GM12865 (cell line): ENCODE measurements at places on chromosomes 6 and 20.
A peak's percentile ranks its signal among the peaks of the same experiment; 100 is the strongest.

GRCh38 chr20:10916312-10916711 lies 242.5 kb upstream of the JAG1 start:
- no peak for DNase-seq

DNA sequence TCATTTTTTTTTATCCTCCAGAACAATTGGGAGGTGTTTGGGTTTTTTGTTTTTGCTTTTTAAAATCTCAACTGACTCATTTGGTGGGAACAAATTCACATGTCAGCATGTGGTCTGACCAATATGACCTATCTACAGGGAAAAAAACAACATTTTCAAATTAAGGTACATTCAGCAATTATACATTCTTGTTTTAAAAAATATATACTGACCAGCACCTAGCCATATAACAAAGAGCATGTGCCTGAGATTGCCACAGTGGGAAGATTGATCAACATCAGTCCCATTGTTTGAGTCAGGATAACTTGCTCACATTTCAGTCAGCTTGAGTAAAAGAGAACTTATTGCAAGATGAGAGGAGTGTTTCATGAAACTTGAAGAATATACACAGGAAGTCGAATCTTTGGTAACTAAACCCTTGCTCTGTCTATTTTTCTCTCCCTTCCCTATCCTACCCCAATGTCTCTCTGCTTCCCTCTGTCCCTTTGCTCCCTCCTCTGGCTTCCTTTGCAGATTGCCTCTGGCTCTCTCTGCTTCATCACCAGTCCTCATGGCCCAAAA lies 163.2 kb upstream of the TAB2 start:
- DNase-seq: no peak

- no peak for DNase-seq
These were observed 1005.8 kb upstream of the ADGRB3 start for GRCh38 chr6:67629258-67629657.

GRCh38 chr6:45118754-45119153 lies 209.4 kb upstream of the RUNX2 start:
- no peak for DNase-seq

DNA sequence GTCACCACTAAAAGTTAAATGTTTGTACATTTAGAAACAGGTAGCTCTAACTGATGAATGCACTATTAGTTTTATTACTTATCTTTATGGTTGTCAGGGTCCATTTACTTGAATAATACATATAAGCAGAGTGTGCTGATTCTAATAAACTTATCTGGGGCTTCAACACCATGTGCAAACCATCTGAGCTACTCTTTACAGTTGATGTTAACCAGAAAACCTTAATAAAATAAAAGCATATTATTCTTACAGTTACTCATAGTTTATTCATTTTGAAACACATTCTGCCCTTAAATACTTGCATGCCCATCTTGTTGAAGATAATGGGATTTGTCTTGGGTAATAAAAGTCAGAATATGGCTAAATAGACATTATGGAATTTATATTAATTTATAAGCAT lies 1042.2 kb downstream of the EPHA7 start:
- no peak for DNase-seq

GRCh38 chr20:3784216-3784853 lies 2.2 kb downstream of the CENPB start:
- DNase-seq: no peak

GRCh38 chr6:30686009-30686907 lies at the start of gene PPP1R18:
TSS of gene PPP1R18 (minus strand) at chr6:30686645. CDS start at chr6:30686018, 627 bp downstream.
- DNase-seq: peak; percentile 85

GRCh38 chr20:6613280-6613861 lies 154.1 kb upstream of the BMP2 start:
- peak; percentile 2 for DNase-seq

GRCh38 chr6:120899932-120900331 lies 434.3 kb downstream of the TBC1D32 start:
- no peak for DNase-seq

DNA sequence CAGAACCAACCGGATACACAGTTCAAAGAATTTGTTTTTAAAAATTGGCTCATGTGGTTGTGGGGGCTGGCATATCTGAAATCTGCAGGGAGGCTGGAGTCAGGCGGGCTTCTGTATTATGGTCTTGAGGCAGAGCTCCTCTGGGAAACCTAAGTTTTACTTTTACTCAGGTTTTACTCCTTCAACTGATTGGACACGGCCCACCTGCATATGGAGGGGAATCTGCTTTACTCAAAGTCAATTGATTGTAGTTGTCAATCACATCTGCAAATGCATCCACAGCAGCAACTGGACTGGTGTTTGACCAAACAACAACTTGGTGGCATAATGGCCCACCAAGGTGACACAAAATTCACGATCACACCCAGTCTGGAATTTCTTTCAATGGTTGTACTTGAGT lies 103.4 kb downstream of the ERMARD start:
- DNase-seq: no peak

GRCh38 chr6:166435574-166435973 lies 52.8 kb upstream of the MPC1 start:
- DNase-seq: no peak

- DNase-seq: no peak
These were observed 126.2 kb upstream of the EYA4 start for GRCh38 chr6:133114973-133115372.

- no peak for DNase-seq
These were observed 108.4 kb upstream of the MAP3K7 start for GRCh38 chr6:90695316-90695715.

- DNase-seq: no peak
These were observed 205.9 kb upstream of the TAB2 start for GRCh38 chr6:149111556-149112115.

DNA sequence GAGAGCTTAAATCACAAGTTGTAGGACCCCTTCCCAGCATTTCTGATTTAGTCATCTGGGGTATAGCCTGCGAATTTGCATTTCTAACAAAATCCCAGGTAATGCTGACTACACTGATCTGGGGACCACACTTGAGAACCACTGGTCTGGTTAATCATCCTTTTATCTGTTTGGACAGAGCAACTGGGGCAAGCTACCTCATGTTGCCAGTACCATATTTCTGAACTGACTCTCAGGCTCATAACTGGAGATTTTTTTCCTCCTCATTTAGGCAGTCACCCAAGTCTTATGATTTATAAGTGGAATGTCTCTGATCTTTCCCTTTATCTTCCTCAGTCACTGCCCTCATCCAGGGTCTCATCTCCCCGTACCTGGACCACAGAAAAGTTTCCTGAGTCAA lies 12.0 kb upstream of the GTF3C6 start:
- DNase-seq: no peak

- no peak for DNase-seq
These were observed 38.4 kb downstream of the RRBP1 start for GRCh38 chr20:17643531-17644188.

GRCh38 chr6:137873273-137873762 lies 6.3 kb downstream of the TNFAIP3 start:
- peak; percentile 92 for DNase-seq

DNA sequence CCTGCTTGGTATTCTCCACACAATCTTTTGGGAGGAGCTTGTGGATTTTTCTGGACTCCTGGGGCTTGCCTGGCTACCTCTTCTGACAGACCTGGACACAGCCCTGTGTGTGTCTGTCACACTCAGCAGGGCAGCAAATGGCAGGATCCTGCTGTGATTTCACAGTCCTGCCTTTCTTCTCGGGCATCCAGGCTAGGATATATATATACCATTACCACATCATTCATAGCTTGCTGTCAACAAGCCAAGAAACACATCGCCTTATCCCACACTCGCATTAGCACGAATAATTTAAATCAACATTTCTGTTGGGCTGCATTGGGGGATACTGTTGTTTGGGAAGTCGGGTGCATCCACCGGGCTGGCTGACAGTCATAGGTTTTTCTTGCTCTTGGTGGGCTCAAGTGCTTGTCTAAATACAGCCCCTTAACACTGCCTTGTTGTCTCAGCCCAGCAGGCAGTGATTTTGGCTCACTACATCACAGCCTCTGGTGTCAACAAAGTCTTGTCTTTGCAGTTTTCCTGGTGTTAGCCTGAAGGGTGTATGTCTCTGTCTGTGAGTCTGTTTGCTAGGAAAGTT lies 154.9 kb upstream of the FERMT1 start:
- DNase-seq: no peak

GRCh38 chr6:115997990-115998585 lies 62.6 kb downstream of the FRK start:
- no peak for DNase-seq

DNA sequence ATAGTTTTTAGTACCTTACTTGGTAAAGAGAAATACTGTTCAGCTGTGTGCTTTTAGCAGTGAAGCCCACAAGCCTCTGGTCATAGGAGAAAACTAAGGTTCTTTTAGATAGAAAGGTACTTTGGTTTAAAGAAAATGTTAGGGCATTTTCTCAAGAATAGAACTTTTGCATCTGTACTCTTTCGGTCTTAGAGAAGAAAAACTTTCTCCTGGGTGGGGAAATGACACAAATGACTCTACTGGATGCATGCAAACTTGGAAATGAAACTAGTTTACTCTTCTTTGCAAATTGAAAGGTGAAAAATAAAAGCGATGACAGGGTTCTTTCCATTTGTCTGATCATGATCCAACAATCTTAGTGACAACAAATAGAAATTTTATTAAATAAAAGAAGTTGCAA lies 2.1 kb upstream of the TMEM217 start:
- peak; percentile 70 for DNase-seq

GRCh38 chr20:63121749-63122405 lies 94.1 kb downstream of the YTHDF1 start:
- no peak for DNase-seq

DNA sequence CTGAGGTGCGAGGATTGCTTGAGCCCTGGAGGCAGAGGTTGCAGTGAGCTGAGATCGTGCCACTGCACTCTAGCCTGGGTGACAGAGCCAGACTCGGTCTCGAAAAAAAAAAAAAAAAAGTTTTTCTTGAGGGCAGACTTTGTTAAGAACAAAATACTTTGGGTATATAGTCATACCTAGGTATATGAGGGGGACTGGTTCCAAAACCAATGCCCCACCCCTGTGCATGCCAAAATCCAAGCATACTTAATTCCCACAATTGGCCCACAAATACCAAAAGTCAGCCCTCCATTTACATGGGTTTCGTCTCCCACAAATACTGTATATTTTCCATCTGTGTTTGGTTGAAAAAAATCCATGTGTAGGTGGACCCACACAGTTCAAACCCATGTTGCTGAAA lies 119.9 kb downstream of the INSM1 start:
- DNase-seq: no peak

DNA sequence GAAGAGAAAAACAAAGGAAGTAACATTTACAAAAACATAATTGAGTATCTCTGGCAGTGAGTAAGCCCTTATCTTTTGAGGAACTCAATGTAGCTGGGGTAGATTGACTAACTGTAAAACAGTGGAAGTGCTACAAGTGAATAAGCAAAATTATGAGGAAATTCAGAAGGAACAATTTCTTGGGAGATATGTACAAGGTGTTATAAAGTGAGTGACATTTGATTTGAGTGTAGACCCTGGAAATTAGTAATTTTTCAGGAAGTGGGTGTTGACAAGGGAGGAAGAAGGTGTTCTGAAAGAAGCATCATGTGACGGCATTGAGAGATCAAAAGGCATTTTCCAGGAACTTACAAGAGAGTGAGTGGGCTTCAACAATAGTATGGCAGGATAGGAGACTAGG lies 22.2 kb downstream of the XRN2 start:
- DNase-seq: no peak

GRCh38 chr20:51100617-51101016 lies 77.7 kb upstream of the KCNG1 start:
- DNase-seq: peak; percentile 9
